IMR-90 (cell line): ENCODE measurements at places on chromosomes 3 and 15.

DNA sequence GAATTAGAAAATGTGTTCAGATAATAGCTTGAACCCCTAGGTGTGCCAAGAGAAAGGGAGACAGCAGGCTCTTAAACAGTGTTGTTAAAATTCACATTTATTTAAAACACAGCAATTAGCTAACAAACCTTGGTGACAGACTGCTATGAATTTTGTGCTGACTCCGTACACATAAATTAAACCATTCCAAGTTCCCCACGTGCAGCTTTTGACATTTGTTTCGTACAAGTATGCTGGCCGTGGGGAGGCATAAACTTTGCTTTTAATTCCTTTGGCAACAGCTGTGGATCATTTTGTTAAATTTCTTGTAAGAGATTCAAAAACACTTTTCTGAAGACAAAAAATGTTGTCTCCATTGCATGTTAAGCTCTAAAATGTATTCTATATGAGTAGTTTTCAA, 465.3 kb downstream of the FGF12 start:
- DNase-seq: no peak

GRCh38 chr3:84194029-84194428, 764.8 kb upstream of the CADM2 start:
- no peak for DNase-seq

GRCh38 chr3:79844176-79844575, 76.4 kb upstream of the ROBO1 start:
- DNase-seq: no peak

GRCh38 chr15:56040081-56041035, 46.9 kb upstream of the NEDD4 start:
- DNase-seq: peak; percentile 98

GRCh38 chr3:16647668-16648067, 42.4 kb upstream of the DAZL start:
- DNase-seq: no peak

- no peak for DNase-seq
Observed at GRCh38 chr3:46462511-46462910, 2.2 kb downstream of the LTF start.

GRCh38 chr3:136891934-136892855, 30.2 kb downstream of the NCK1 start:
- no peak for DNase-seq

GRCh38 chr15:52709187-52709981, 30.2 kb upstream of the ATOSA start:
- no peak for DNase-seq

DNA sequence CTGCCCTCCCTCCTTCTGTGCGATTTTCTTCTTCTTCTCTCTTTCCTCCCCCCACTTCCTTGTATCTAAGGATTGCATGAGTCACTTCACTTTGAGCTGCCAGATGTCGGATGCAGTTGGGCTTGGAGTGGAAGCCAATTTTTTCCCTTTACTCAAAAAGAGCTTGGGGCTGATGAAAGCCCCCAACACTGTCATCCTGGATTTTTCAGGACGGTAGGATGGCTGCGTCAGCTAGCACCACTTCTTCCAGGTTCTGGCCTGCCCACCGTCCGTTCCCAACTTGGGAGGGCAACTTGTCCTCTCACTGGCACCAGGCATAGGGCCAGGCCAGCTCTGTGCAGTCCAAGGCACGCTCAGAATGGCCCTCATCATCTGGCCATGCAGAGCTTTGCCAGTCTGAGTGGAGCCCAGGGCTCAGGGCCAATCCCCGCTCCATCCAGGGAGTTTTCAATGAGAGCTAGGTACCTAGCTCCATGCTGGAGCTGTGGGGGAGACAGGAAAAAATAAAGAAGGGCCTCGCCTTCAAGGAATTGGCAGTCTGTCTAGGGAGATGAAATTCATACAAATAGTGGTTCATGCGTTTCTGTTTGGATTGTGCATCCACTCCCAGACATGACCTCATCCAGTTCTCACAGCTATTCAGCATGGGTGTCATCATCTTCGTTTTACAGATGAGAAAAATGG, 47.7 kb upstream of the INSYN1 start:
- peak; percentile 87 for DNase-seq

GRCh38 chr3:72386327-72387000, 461.8 kb downstream of the SHQ1 start:
- DNase-seq: no peak

GRCh38 chr3:59082106-59082505, 32.3 kb upstream of the CFAP20DC start:
- no peak for DNase-seq

DNA sequence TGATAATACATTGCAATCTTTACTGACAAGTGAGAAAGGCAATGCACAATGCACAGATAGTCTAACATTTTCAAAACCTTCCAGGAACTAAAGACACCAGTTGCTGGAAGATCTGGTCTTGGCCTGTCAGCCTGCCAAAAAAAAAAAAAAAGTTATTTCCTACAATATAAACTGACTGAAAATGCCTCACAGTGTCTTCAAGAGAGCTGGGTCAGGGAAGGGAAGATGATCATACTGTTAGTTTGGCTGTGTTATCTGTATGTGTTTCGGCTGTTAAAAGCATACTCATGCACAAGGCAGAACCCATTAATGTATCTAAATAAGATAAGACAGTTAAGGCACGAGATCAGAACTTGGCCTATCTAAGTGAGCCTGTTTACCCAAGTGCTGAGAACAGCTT, 673.4 kb downstream of the MECOM start:
- DNase-seq: peak; percentile 49

- DNase-seq: no peak
Observed at GRCh38 chr3:11206316-11206715, 52.0 kb downstream of the HRH1 start.

DNA sequence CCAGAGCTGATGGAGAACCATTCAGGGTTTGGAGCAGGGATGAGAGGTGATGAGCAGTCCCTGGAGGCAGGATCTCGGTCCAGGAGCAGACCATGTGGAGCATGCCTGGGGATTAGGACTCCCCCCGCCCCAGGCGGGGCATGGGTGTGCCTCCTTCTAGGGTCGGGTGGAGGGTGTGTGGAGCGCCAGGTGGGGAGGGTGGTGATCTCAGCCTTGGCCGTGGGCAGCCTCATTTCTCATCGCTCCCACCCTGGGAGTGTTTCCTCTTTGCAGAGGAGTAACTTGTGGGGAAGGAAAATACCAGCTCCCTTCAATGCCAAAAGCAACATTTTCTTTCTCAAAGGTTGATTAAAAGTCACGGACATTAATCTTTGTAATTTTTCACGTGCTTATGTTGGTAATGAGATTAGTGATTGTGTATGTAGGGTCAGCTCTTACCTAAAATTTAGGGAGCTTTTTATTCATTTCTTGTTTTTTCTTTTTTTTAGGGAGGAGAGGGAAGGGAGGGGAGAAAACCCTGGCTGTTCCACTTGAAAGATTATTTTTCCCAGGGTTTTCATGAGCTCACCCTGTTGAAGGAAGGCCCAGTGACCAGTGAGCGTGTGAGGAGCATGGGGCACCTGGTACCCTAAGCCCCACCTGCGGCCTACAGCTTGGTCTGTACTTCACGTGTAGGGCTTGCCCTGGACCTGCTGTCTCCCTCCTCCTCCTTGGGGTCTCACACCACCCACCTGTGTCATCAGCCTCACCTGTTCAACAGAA, 11.0 kb downstream of the FBLN2 start:
- no peak for DNase-seq

GRCh38 chr3:177827511-177828207, 630.4 kb upstream of the TBL1XR1 start:
- peak; percentile 91 for DNase-seq

DNA sequence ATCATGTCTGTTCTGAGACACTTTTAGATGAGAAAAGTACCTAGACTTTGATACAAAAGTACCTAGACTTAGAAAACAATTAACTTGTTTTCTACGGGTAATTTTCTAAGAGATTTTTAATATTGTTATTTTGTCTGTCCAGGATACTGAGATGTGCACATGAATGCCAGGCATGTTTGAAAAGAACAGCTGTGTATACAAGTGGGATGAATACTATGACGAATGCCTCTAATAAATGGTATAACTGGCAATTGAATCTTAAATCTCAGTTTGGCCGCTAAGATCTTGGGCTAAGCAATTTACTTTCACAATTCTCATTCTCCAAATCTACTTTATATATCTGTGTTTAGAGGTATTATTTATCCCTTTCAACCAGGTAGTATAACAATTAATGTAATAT, 207.4 kb downstream of the CBLB start:
- no peak for DNase-seq

GRCh38 chr3:134110963-134111362, 81.2 kb upstream of the SLCO2A1 start:
- no peak for DNase-seq

GRCh38 chr3:152193673-152194267, 75.0 kb upstream of the MBNL1 start:
- no peak for DNase-seq

- DNase-seq: no peak
Observed at GRCh38 chr3:139357899-139358298, 14.1 kb downstream of the MRPS22 start.

DNA sequence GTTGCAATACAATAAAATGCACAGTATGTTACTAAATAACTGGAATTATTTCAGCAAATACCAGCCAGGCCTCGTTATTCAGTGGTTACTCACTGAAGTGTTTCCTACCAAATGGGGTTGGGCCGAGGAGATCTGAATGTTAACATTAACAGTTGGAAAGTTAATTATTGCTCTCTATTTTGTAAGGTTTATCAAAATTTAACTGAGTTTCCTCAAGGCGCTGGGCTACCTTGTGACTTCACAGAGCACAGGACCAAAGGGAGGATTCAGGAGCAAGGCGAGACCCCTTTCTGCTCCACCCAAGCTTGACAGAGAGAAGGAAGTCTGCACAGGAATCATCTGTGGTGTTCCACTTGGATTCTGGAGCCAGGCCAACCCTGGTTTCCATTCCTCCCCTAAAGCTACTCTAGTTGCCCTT, 21.6 kb downstream of the ADAMTS9 start:
- DNase-seq: no peak

DNA sequence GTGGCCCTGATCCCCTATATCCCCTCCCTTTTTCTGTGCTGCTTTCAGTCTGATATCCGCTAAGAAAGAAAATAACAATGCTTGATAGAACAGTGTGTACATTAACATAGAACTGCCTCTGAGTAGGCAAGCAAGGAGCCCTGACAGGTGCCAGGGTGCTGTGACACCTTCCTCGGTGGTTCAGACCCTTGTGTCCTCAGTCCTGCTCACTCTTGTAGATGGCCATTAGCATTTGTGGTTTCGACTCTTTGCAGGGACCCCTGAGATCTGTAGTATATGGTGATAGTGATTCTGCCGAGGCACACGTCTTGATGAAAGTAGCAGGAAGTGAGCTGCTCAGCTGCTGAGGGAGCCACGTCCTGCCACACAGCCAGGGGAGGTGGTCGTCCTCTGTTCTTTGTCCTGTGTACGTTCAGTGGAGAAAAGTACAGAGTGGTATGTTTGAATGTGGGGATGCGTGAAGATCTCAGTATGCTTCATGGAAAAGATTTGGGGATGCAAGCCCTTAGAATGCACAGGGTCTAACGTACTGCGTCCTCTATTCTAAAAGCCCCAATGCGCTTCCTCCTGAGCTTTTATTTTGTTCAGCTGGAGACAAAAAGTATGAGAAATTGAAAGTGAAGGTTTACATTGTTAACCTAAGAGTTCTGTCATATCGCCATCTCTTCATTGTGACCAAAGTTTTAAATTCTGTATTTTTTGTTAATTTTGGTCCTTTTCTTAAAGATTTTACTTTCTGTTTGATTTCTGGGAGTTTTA, 35.4 kb downstream of the PXYLP1 start:
- DNase-seq: no peak

GRCh38 chr15:89870006-89870405, 23.8 kb downstream of the AP3S2 start:
- no peak for DNase-seq

- no peak for DNase-seq
Observed at GRCh38 chr3:102661707-102662497, 227.1 kb downstream of the ZPLD1 start.

DNA sequence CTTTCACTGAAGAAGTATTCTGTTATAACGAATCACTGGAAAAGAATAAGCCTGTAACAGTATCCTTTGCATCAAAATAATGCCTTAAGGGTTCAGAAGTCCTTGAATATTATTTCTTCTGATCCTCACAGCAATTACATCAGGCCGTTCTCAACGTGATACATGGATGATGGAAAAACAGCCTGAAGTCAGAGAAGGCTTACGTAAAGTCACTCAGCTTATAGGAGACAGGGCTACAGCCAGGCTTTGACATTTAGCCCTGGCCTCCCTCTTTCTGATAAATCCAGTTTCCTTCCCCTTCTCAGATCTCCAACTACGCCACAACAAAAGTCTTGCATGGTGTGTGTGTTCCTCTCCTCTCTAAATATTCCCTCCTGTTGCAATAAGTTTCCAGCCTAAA, 131.9 kb downstream of the ANO10 start:
- DNase-seq: no peak

DNA sequence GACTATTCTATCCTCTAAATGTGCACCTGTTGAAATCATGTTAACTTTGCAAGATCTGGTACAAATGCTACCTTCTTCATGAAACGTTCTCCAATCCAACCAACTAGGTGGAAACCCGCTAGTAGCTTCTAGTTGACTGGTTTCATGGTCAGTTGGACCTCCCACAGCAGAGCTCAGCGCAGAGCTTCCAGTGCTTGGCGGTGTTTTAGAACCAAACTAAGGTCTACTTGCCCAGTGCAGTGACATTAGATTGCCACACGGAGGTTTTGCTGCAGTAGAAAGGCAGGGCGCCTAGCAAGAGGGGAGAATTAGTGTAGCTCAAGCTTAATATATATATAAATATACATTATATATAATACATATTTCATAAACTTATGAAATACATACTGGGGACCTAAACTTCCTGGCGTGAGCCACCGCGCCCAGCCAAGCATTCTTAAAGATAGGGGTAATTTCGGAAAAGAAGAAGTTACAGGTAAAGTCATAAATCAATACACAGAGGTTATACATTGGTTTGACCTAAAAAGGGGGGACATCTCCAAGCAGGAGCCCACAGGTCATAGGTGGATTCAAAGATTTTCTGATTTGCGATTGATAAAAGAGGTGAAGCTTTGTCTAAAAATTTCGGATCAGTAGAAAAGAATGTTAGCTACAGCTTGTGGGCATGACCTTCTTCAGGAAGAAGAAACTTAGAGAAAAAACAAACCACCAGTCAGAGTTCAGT, 2.1 kb upstream of the OXSR1 start:
- DNase-seq: no peak

- peak; percentile 68 for DNase-seq
Observed at GRCh38 chr3:30680789-30681648, 74.6 kb downstream of the TGFBR2 start.

DNA sequence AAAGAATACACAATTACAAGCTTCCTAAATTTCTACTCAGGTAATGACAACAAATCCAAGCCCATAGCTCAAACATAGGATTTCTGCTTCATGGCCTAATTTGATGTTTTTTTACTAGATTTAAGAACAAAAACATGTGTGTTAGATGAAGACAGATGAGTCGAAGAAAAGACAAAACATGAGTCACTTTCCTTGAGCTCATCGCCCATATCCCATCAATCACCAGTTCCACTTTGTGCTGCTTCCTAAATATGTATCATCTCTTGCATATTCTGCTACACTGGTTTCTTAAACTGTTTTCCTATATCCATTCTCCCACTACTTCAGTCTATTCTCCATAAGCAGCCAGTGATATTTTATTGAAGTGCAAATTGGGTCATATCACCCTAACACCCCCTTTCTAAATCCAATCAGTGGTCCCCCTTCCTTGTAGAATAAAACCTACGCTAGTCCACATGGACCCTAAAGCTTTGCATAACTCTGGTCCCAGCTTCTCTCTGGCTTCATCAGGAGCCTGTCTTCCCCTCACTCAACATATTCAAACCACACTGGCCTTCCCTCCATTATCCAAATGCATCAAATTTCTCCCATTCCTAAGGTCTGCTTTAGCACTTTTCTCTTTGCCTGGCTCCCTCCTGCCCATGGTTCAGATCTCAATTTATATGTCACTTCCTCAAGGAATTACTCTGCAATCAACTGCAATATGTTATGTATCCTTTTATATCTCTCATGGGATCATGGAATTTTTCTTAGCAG, 1033.9 kb downstream of the FHIT start:
- DNase-seq: peak; percentile 2
